Stimulated activated CD4-positive, alpha-beta T cell treated with anti-CD3 and anti-CD28 coated beads, Interleukin-1b, Interleukin-23, amount 100 ng/mL, for 48 hours (primary cell): ENCODE measurements at places on chromosomes 5 and 9.

- DNase-seq: peak; percentile 55
Measured at GRCh38 chr5:5424736-5425135, 2.3 kb downstream of the ICE1 start.

- DNase-seq: no peak
Measured at GRCh38 chr5:150639377-150639692, 1.1 kb upstream of the SYNPO start.

GRCh38 chr9:97567894-97568202 is 65.3 kb downstream of the TSTD2 start:
- DNase-seq: no peak

GRCh38 chr9:126965541-126966428 is 51.2 kb downstream of the RALGPS1 start:
- peak; percentile 36 for DNase-seq

GRCh38 chr9:6944093-6944551 is 186.3 kb downstream of the KDM4C start:
- DNase-seq: no peak

DNA sequence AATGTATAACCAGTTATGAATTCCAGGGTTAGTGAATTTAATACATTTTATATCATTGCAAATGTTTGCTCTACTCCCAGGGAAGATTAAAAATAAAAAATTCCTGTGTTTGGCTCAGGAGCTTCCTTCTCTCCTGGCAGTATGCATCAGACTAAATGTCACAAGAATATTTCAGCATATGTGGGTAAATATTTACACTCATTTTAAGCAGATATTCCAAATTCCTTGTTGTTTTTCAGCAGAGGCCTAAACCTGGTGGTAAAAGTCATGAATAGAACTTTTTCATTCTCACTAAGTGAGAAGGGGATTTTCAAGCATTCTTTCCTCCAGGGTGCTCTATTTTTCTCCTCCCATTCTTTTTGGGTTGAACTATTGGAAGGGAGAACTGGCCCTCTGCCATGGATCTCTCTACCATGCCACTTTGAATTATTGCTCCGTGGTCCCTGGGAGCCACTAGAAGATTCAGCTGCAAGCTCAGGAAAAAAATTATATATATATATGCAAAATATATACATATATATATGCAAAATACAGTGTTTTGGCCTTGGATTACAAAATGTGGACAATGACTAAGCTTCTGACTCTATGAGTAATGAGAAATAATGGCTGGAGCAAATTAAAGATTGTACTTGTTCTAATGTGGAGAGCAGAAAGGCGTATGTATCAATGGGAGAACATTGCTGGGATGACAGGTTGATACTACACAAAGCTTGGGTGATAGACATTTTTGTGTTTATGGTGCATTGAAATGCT is 180.6 kb upstream of the PAPPA start:
- DNase-seq: no peak
